SJSA1 (cell line): ENCODE measurements at places on chromosomes 11 and 22. TPM values are rescaled to one million over a fixed set of nuclear protein-coding genes. Genes with fewer than 3 reads are reported as not detected.

DNA sequence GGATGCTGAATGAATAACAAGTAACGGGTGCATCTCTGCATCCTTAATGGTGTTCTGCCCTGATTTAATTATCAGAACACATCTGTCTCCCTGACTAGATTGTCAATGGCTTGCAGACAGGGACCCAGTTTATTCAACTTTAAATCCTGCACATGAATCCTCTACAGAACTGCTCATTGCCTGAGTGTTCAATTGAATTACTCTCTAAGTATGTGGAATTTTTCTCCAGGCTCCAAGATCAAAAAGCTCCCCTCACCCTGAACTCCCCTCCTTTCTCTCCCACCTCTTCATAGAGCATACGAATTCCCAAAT is 11.8 kb downstream of the MB start:
- no peak overlapping the region for H3K4me3 ChIP-seq
- DNase-seq, result no peak
- H3K27ac ChIP-seq, result no peak overlapping the region

The CST6 gene
- not detected in 2 replicates for total RNA-seq

The APOL6 gene
- 14.0 and 22.6 TPM in 2 replicates for total RNA-seq

- H3K4me3 ChIP-seq, result no peak overlapping the region
- 0 out of 2 replicates have a peak, but pooled peaks cover 4% of the 10 kb centered on the region for H3K36me3 ChIP-seq
Measured at GRCh38 chr11:72981080-72981479, 161.0 kb downstream of the FCHSD2 start.

- 0 out of 2 replicates have a peak, but pooled peaks cover 4% of the 10 kb centered on the region for H3K36me3 ChIP-seq
- no peak for DNase-seq
- peaks cover 31% of the 10 kb centered on the region for H3K4me1 ChIP-seq
- no peak overlapping the region for H3K27ac ChIP-seq
Measured at GRCh38 chr11:68843052-68843561, 1.4 kb upstream of the CPT1A start.
